ENCODE measurements at places on chromosomes 16 and 17.

- no peak for DNase-seq
Measured at GRCh38 chr16:48383877-48384519, 1.2 kb downstream of the SIAH1 start.

DNA sequence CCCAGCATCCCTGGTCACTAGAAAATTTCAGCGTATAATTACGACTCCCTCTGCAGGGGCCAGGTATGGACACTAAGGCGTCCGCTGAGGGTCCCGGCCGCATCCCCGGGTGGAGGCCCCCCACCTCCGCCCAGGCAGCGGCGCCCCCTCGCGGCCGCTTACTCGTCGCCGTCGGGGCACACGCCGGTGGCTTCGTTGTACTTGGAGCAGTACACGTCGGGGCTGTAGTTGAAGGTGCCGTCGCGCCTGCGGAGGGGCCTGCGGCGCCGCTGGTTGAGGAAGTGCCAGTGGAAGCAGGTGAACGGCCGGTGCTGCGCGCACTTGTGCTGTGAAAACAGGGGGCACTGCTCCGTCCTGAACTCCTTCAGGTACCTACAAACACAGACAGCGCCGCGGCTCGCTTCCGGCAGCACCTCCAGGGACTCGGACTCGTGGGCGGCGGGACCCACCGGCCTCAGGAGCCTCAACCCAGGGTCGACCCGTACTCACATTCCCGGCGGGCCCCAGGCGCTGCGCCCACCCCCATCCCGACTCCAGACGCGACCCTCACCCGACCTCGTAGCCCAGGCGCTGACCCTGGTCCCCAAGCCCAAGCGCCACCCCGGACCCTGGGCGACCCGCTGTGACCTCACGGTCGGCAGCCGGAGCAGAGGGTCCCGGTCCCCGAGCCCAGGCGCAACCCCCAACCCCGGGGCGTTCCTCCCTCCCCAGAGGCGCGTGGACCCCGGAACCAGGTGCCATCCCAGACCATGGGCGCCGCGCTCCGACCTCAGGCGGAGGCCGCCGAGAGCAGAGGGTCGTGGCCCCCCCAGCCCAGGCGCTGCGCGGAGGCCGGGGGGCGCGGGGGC is 596 bp downstream of the UNKL start:
- DNase-seq = peak; percentile 70

DNA sequence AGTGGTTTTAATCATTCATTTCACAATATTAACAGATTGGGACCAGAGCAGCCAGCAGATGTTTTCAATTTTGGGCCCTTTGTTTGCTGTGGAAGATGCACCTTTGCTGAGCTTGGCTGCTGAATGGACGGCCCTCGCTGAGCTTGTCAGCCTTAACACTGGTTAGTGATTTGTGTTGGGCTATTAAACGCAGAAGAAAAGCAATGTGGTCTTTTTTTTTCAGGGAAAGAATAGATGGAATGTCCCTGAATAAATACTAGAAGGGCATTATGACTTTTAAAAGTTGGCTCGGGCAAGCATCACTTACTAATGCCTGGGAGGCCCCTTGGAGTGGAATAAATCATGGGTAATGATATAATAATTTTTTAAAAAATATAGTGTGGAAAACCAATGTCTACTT is 297.0 kb downstream of the MAP2K6 start:
- no peak for DNase-seq

- no peak for DNase-seq
Measured at GRCh38 chr16:58741166-58741565, 7.0 kb upstream of the GOT2 start.

DNA sequence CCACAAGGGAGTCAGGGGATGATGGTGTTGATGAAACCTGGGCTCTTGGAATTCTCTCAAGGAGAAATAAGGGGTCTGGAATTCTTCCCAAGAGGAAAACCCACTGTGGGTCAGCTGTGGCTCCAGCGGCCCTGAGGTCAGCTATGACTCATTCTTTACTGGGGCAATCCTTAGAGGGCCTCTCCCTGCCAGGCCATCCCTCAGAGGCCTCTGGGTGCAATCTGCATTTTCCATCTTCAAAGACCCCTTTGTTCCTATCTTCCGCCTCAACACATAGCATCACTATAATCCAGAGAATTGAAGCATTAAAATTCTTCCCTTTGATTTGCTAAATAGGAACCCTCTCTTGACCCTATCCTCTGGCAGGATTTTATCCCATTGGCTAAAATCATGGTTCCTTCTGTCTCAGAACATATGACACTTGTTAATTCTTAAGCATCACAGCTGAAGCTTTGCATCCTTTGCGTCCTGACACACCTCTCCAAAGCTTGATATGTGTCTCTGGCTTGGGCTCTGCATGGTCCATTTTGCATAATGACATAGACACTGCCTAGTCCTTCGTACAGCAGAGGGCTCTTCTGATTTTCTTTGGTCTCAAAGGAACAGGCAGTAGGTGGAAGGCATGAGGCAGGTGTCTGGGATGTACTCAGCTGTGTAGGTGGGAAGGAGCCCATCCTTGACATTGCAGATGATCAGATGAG is 4.4 kb upstream of the KRT37 start:
- DNase-seq = no peak

- DNase-seq = no peak
Measured at GRCh38 chr16:6146874-6147425, 1049.4 kb upstream of the EEF2KMT start.

- no peak for DNase-seq
Measured at GRCh38 chr16:8569650-8570346, 20.5 kb downstream of the TMEM114 start.

GRCh38 chr16:19375561-19376158 is 42.0 kb upstream of the TMC5 start:
- DNase-seq = no peak

- DNase-seq = no peak
Measured at GRCh38 chr17:7835814-7836595, 2.0 kb downstream of the KDM6B start.

DNA sequence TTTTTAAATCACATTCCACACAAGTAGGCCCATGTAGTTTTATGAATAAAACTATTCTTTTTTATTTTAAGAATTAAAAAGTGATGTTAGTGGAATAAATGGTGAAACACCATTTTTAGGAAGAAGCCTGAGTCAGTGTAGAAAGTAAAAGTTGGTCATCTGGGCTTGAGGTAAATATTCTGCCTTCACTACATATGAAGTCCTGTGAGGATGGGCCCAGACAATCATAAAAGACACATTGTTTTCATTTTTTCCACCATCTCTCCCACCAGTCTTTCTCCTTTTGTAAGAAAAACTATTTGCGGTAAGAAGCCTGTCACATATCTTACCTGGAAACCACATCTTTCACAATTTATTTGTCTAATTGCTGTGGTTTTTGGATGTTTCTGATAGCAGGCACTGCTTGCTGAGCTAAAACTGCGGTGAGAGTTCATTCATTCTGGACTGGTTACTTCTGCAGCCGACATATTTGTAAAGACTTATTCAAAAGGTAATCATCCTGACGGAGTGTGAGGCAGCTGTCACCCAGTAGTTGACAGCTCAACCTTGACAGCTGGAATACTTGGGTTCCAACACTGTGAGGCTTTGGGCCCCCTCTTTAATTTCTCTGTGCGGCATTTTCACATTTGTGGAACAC is 10.6 kb upstream of the RFFL start:
- DNase-seq = peak; percentile 11

DNA sequence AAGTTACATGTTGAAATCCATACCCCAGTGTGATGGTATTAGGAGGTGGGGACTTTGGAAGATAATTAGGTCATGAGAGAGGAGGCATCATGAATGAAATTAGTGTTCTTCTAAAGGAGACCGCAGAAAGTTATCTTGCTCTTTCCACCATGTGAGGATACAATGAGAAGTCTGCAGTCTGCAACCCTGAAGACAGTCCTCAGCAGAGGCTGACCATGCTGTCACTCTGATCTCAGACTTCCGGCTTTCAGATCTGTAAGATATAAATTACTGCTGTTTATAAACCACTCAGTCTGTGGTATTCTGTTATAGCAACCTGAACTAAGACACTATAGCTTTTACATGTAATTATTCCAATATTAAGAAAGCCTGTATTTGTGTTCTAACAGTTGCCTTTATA is 116.7 kb upstream of the CES5A start:
- no peak for DNase-seq

- DNase-seq = no peak
Measured at GRCh38 chr17:39187152-39187830, 10.2 kb downstream of the CACNB1 start.

- peak; percentile 99 for DNase-seq
Measured at GRCh38 chr16:68085259-68086071, at the start of gene NFATC3. Gene NFATC3 (plus strand): TSS chr16:68085370. CDS start chr16:68085682, 312 bp downstream.

DNA sequence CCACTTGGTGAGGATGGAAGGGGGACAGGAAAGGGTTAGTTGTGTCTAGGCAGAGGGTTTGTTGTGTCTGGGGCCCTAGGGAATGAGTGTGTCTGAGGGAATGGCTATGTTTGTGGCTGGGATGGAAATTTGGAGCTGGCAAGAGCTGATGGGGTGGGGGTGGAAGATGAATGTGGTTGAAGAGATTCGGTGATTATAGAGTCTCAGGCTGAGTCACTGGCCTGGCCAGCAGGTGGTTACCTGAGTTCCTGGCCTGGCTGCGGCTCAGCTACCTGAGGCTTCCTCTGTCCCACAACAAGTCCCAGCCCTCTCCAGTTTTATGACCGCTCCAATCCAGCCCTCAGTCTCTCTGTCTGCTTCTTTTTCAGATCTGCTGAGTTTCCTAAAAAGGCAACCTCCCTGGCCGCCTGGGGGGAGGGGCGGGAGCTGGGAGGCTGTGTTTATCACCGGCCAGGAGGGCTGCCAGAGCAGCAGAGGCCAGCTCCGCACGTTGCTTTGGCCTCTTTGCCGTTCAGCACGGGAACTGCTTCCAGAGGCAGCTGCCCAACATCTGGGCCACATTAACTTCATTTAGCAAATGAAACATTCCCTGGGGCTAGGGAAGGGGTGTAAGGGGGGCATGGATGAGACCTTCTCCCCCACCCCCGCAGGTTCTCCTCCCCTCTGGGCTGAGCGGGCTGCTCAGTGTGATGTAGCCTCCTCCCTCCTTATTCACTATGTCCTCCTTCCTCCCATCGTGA is 21.8 kb downstream of the ITGB3 start:
- no peak for DNase-seq

DNA sequence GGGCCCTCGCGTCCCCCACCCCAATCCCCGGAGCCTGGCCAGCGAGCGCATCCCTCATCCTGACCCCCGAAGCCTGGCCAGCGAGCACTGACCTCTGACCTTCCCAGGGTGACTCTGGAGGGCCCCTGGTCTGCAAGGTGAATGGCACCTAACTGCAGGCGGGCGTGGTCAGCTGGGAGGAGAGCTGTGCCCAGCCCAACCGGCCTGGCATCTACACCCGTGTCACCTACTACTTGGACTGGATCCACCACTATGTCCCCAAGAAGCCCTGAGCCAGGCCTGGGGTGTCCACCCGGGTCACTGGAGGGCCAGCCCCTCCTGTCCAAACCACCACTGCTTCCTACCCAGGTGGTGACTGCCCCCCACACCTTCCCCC is 2.3 kb downstream of the TPSD1 start:
- no peak for DNase-seq

DNA sequence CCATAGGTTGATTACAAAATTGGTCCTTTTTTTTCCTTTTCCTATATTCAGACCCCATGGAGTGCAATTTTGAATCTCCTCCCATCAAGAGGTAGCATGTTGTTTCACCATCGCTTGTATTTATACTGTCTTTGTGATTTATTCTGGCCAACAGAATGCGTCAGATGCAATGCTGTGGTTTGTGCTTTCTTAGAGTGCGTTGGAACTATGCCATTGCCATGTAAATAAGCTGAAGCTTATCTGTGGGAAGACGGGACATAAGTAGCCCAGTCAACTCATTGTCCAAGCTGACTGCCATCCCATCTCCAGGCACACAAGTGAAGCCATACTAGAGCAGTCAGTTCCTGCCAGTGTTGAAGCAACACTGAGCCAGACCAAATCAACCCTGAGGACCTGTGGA is 1339.3 kb upstream of the GOT2 start:
- no peak for DNase-seq

- DNase-seq = no peak
Measured at GRCh38 chr17:5508810-5509209, 22.4 kb downstream of the MIS12 start.

- DNase-seq = no peak
Measured at GRCh38 chr17:80919331-80920311, 72.0 kb upstream of the CHMP6 start.

DNA sequence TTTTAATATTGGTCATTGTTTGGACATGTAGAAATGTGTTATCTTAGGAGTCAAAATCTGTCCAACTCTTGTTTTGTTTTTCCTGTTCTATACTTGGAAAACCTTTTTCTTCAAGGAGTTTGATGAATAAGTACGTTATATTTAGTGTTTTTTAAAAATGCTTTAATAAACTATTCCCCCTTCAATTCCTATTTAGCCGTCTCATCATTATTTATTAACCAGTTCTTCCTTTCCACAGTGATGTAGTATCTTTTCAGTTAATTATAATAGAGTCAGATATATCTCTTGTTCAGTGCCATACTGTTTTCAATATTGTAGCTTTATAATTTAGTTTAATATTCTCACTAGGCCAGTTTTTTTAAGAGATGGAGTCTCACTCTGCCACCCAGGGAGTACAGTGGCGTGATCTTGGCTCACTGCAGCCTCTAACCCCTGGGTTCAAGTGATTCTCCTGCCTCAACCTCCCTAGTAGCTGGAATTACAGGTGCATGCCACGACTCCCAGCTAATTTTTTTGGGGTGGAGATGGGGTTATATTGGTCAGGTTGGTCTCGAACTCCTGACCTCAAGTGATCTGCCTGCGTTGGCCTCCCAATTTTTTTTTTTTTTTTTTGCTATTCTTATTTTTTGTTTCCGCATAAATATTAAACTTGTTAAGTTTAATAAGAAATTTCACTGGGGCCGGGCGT is 72.9 kb downstream of the KPNA2 start:
- no peak for DNase-seq

DNA sequence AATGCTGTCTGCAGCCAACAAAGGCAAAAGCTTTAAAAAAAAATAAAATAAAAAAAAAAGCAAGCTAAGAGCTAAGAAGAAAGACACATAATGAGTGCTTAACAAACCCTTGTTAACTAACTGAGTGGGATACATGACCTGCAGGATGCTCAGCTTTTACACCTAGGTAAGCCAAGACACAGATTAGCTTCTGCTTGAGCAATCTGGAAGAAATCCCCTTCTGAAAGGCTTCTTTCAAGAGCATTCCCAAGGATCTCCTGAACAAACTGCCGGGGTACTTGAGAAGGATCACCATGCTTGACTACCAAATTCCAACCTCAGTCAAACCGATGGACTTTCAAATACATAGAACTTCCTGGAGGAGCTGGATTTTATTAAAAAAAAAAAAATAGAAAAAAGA is 92.9 kb downstream of the SMG6 start:
- no peak for DNase-seq

GRCh38 chr16:2196981-2197511 is 641 bp upstream of the CASKIN1 start:
- DNase-seq = no peak

Data from T-helper 2 cell treated with Interferon-gamma antibody and Interleukin-4, amounts not matched to agents 5 μg/mL and 100 μg/mL, for 36 hours (primary cell).